Posterior cingulate gyrus (tissue), 11 donors: ENCODE measurements at places on chromosomes 7 and 10.

- no peak for DNase-seq
Measured at GRCh38 chr10:46225597-46225996, 61.2 kb upstream of the ANTXRL start.

DNA sequence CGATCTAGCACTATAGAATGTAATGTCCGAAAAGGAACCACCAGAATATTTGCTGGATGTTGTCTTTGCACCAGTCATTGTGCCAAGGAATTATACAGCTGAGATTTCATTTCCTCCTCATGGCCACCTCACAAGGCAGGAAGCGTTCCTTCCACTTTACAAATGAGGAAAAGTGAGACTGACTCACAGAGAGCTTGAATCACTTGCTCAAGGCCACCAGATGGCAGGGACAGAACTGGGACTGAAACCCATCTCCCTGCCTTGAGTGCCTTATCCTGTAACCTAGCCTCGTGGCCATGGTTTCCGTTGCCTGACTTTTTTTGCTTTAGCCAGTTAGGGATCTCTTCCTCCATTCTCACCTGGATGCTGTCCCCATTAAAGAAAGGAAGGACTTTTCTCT, 44.7 kb upstream of the PDZD8 start:
- DNase-seq, result no peak

DNA sequence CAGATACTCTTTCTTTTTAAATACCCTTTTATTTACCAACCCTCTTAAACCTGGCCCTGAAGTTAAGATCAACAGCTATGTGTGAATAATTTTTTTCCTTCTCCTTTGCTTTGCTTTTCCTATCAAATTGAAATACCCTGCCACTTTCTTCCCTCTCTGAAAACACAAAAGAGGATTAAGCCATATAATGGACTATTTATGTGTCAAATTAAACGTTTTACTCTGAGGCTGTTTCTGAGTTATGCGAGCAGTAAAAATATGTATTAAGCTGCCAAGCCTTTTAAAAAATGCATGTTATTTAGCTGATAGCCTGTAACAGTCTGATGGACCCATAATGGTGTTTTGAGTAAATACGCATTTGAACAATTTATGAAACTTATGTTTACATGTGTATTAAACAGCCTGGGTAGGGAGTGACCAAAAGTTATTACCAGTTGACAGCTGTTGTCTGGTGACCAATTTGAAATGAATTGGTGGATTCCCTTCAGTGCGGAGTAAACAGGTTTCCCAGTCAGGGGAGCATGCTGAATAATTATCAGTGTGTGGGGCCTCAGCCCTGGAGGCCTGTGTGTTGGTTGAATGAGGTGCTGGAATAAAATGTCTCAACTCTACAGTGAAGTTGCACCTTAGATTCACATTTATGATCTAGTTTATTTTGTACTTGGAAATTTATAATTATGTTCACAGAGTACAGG, 89.6 kb downstream of the AUTS2 start:
- DNase-seq, result no peak

DNA sequence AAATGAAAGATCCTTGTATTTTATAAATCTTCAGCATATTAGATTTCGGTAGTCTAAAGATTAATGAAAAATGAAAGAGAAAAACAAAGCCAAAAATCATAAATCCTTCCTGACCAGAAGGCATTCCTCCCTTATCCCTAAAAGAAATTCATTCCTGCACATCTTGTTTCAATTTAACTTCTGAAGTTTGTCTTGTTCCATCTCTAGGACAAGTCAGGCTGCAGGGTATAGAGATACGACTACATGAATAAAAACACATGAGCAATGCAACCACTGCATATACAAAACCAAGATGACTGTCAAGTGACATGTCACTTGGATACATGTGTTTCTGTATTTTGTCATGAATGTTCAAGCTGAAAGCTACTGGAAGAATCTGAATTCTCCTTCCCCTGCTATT, 214.9 kb downstream of the JAZF1 start:
- DNase-seq, result no peak

- no peak for DNase-seq
Measured at GRCh38 chr7:102024005-102024768, 206.8 kb downstream of the CUX1 start.

DNA sequence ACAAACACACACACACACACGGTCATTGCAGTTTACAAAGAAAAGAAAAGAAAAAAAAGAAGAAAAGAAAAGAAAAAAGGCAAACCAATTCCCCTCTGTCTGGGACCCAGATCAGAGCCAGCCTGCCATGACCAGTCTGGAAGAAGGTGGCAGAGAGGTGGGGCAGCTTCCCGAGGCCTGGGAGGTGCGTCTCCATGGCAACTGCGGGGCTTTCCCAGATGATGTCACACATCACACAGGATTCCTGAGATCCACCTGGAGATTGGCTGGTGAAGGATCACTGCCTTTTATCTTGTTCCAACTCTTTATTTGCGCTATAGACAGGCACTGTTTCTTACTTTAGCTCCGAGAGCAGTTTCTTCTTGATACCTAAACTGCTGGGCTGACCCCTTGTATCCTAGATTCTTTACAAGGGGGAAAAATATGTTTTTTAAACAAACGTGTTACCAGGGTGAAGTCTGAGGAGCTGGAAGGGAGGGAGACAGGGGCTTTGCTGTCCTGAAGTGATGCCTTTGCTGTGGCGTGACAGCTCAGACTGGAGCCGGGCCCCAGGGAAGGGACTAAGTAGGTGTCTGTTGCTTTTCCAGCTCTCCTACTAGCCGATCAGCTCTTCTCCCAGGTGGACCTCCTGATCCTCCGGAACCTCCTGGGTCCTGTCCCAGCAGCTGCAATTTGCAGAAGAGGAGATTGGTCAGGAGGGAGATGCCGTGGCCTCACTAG, 298.5 kb downstream of the KLF6 start:
- DNase-seq, result no peak

- DNase-seq, result peak; percentile 29
Measured at GRCh38 chr10:129756912-129757901, 206.9 kb downstream of the EBF3 start.

GRCh38 chr10:82037076-82037475, 162.1 kb downstream of the NRG3 start:
- DNase-seq, result peak; percentile 48

DNA sequence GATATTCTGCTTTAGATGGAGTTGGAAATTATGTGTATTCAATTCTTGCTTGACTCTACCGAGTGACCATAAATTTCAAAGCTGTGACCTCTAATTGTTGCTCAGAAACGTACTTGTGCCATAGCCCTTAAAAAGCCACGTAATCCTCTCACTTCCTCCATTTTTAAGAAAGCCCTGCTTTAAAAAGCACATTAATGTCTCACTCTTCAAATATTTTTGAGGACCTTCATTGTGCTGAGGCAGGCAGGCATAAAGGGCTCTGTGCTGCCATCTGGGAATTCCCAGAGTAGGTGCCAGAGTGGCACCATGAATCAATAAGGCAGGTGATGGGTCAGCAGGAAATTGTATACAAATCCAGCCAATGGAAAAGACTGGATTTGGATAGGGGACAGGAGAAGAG, 97.7 kb upstream of the FAM204A start:
- DNase-seq, result no peak

DNA sequence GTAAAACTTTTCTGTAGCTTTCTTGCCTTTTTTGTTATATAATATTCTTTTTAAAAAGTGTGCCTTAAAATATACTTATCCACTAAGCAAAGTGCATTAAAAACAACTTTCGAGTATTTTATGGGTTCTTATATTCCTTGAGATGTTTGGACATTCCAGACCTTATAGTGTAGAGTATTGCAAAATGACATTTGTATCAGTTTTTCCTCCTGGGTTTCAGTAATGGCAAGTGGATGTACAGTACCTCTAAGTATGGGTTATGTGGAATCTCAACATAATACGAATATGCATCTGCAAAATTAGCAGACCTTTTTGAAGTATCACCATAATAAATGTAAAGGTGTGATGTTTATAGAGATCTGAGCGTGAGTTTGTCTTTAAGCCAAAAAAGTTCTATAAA, 2.7 kb downstream of the CDK13 start:
- no peak for DNase-seq

- DNase-seq, result no peak
Measured at GRCh38 chr10:114279901-114280644, 41.0 kb downstream of the VWA2 start.

- DNase-seq, result no peak
Measured at GRCh38 chr10:35367982-35368381, 31.7 kb downstream of the CCNY start.

DNA sequence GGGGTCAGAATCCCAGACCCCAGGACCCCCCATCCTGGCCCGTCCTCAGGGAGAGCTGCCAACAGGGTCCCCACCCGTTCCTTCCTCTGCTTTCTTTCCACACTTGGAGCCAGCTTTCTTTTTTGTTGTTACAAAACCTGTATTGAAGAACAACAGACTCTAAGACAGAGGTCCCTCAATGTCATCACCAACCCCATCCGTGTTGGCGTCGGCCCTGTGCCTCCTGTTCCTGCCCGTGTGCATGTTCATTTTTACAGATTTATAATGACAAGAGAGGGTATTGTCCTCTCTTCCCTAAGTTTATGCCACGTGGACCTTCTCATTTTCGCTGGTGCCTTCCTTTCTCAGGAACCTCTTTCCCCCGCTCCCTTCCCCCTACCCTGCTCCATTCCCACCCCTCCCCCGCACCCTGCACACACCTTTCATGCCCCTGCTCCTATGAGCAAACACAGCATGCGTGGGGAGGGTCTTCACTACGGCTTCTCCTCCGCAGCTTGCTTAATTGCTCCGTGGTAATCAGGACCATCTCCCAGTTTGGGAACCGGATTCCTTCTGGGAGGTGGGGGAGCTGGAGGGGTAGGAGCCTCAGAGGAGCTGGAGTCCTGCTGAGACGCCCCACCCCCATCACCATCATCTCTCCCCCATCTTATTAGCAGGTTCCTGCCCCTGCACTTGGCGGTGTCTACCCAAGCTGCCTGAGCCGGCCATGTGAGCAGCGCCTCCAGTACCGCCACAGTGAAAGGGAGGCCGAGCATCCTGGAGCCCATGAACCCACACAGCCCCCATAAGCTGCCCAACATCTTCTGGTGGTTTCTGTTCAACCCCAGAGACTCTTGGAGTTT, 88.0 kb upstream of the INSIG1 start:
- DNase-seq, result peak; percentile 52

DNA sequence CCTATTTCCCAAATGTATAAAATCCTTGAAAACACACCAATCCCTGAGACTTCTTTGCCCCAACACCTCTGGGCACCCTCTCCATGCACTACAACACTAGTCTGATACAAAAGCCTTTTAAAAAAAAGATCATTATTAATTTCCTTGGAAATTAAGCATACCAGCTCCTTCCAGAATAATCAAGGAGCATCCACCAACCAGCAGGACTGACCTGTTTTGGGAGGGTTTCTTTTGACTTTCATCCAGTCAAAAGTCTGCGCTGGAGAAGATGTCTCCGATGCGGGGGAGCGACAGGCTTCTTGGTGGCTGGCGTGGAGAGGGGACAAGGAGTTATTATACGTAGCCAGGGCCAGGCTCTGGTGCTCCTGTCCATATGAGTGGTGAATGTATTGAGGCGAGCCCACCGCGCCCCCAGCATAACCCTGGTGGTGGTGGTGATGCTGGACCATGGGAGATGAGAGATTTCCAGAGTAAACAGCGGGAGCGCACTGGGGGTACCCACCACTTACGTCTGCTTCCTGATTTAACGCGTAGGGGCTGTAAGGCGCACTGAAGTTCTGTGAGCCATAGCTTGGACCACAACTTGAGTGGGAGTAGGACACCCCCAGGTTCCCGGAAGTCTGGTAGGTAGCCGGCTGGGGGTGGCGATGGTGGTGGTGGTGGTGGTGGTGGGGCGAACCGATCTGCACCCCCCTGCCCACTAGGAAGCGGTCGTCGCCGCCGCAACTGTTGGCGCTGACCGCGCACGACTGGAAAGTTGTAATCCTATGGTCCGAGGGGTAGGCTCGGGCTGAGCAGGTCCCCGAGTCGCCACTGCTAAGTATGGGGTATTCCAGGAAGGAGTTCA, 527 bp downstream of the HOXA1 start:
- DNase-seq, result no peak

DNA sequence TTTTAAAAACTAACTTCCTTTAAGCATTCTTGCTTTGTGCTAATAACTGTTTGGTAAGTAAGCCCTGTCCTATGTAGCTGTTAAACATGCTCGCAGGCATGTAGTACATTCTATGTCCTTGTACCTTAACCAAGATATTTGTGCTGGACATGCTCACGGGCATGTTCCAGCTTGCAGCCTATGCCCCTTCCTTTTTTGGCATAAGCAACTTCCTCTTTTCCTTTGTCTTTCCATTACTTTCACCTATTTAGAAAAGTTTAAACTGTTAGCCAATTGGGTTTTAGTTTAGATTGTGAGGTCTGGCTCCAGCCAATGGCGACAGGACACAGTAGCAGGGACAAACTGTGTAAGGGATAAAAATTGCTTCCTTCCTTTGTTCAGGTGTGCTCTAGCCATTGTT, 14.4 kb upstream of the APBB1IP start:
- no peak for DNase-seq

GRCh38 chr7:51021906-51022570, 239.3 kb upstream of the GRB10 start:
- no peak for DNase-seq

- no peak for DNase-seq
Measured at GRCh38 chr10:11337516-11337915, 273.9 kb downstream of the USP6NL start.

DNA sequence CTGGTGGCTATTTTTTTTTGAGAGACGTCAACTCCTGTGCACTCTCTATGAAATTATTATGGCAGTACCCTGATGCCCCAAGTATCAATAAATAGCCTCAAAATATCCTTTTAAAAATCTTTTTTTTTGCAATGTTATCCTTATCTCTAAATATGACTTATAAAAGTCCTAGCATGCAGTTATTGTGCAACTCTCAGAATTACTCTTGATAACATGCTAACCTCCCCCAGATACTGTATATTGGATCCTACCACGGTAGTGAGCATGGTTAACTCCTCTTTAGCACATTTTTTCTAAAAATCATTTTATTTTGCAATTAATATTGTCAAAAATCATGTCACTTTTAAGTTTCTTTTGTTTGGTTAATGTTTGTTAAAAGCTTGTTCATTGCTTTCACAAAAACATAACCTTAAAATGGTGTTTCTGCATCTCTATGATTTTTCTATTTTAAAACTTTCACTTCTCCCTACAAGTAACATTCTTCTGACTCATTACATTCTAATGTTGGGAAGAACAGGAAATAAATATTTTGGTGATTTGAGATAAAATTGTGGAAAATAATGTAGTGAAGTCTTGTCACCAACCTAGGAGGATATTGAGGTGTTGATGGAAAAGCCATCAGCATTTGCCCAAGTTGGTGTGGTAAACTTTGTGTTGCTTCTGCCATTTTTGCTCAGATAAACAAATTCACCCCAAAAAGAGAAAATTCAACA, 42.1 kb upstream of the ADRA2A start:
- DNase-seq, result no peak
